ENCODE measurements at places on chromosomes 13 and 19.

DNA sequence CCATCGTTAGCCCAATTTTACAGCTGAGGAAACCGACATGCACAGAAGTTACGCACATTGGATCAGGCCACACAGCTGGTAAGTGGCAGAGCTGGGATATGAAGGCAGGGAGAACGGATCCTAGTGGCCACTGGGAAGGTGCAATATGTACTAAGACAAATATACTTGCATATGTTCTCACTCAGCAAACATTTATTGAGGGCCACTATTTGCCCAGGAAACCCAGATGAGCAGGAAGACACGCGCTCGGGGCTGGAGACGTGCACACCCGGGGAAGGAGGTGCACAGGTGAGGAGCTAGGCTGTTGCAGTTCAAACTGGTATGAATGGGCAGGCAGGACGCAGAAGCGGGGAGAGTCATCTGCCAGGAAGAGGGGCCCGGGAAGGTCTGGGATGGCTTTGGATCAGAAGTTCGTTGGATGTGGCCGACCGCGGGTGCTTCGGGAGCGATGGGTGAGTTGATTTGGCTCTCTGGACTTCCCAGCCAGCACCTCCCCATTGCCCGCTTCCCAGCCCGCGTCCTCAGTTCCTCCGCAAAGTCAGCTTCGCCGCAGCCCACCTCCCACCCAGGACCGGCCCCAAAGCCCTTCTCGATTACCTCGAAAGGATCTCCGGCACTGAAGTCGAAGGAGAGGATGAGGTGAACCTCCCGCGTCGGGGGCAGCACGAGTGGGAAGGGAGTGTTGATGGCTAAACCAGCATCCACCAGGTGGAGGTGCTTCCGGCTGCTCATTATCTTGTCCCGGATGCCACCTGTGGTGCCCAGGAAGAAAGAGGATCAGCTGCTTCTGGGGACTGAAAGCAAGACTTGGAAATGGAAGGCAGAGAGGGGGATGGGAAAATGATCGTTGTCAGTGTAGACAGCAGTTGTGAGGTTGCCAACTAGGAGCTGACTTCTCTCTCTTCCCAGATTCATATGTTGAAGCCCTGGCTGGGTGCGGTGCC, 17.8 kb upstream of the CABP5 start:
- DNase-seq, result no peak

DNA sequence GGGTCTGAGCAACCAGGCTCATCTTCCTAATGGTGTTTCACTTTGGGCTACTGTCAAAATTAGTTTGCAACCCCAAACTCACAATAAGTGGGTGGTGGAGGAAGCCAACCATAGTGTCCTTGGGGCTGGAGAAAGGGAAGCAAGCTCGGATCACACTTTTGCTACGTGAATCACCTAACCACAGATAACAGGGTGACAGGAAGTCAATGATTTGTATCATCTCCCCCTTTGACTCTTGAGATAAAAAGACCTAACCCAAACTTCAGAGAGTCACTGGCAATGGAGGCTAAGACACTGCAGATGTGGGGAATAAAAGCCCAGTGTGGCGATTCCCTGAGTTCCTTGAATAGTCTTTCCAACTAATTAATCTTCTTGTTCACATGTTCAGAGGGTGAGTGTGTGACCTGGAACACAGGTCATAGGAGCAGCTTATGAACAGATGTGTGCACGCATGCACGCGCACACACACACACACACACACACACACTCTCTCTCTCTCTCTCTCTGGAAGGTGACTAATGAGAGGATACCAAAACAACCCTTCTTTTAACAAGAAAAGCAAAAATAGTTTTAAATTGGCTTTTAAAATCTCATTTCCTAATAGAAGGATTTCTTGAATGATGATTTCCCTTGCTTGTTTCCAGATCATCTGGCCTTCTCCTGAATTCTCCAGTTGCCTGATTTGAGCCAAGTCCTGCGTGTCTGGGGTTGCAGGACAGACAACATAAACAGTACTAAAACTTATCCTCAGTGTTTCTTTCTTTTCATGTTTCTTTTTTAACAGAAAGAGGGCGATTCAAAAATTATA, 21.2 kb upstream of the DOCK9 start:
- DNase-seq, result peak; percentile 15

GRCh38 chr13:33250609-33251008, 34.9 kb downstream of the STARD13 start:
- no peak for DNase-seq

DNA sequence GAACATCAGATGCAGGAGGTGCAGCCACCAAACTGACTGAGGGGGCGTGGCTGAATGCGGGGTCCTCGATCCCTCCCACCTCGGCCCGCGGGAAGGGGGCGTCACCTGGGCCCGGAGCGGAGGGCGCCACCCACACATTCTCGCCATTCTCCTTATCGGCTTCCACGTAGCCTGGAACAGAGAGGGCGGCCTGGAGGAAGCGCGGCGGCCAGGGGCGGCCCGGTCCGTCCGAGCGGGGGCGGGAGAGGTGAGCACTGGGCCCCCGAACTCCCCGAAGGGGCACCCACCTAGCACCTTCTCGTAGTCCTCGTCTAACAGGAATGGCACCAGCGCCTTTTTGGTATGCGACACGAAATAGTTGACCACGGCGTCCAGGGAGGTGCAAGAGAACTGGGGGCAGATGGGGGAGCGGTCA, 11.8 kb downstream of the STAP2 start:
- no peak for DNase-seq

- DNase-seq, result no peak
Observed at GRCh38 chr19:35408284-35409171, 37.7 kb downstream of the GPR42 start.

DNA sequence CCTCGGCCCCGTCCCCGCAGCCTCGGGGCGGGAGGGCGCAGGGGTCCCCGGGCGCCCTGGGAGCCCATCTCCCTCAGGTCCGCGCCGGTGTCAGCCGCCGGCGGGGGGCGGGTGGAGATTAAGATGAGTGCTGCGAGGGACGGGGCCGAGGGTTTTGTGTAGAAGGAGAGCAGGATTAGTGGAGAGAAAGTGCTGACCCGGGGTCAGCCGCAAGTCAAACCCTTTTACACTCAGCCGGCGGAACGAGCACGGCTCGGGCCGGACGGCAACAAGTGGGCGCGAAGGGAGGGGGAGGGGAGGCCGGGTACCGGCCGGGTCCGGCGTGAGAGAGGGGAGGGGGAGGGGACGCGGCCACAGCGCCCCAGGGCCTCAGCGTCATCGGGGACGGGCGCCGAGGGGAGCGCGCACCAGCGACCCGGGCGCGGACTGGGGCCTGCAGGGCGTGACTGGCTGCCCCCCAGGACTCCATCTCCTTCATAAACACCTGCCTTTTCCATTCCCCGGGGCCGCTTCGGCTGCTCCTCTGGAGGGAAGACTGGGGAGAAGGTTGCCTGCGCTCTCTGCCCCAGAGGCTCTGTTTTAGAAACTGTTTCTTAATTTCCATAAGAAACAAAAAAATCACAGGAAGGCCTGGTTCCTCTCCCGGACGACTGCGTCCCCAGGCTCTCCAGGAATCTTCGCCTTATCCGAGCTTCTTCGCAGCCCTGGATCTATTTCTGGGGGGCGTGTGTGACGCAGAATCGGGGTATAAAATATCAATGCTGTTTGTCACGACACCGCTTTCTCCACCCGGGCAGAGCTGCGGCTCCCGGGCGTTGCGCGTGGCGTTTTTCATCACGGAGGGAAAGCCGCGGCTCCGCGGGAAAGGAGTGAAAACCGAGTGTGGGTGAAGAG, 6.5 kb downstream of the SOX1 start:
- no peak for DNase-seq

- DNase-seq, result no peak
Observed at GRCh38 chr13:42707048-42707447, 74.3 kb upstream of the FAM216B start.

DNA sequence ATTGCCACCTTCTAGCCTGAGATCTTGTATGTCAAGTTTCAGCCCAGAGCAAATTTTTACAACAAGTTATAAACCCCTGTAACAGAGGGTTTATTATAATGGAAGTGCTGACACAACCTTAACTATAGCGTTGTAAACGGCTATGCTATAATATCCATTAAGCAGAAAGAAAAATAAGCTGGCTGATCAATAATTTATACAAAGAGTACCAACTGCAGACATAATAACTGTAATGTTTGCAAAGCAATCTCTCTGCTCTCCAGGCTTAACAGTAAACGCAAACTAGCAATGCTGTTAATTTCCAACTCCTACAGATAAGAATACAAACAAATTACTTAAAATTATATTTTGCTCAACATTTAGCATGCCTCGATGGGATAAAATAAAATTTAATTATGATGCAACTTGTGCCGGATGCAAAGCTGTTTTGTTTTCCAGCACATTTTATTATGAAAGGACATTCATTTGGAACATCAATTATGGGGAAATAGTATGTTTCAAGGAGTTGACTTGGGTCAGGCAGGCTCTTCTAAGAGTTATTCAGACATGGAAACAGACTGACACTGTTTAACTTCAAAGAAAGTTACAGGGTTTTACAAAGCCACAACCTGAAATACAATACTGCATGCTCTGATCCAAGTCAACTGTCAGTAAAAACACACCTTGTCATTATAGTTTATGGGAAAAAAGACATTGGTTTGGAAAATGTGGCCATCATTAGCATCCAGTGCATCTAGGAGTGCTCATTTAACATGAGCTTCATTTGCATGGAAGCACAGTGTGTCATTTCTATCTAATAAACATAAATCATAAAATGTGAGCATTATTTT, 6.6 kb upstream of the DACH1 start:
- no peak for DNase-seq

DNA sequence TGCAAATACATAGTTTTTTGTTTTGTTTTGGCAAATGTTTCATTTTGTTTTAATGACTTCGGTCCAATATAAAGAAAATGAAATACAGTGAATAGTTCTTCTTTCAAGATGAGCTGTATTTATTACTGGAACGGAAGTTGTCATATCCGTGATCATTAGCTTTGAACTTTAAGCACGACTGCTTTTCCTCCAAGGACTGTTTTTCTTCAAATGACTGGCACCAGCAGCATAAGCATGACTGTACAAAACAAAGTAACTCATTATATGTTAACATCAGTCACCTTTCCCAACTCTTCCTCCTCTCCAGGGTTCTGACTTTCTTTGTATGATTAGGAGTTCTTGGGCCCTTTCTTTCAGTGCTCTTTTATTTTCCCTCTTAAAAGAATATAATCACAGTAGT, 20.5 kb downstream of the EDNRB start:
- DNase-seq, result no peak

GRCh38 chr19:41426952-41427646, at the start of gene B3GNT8:
Gene B3GNT8, minus strand, starts transcription at chr19:41427374. Its CDS starts 596 bp downstream, at chr19:41426778.
- DNase-seq, result no peak

DNA sequence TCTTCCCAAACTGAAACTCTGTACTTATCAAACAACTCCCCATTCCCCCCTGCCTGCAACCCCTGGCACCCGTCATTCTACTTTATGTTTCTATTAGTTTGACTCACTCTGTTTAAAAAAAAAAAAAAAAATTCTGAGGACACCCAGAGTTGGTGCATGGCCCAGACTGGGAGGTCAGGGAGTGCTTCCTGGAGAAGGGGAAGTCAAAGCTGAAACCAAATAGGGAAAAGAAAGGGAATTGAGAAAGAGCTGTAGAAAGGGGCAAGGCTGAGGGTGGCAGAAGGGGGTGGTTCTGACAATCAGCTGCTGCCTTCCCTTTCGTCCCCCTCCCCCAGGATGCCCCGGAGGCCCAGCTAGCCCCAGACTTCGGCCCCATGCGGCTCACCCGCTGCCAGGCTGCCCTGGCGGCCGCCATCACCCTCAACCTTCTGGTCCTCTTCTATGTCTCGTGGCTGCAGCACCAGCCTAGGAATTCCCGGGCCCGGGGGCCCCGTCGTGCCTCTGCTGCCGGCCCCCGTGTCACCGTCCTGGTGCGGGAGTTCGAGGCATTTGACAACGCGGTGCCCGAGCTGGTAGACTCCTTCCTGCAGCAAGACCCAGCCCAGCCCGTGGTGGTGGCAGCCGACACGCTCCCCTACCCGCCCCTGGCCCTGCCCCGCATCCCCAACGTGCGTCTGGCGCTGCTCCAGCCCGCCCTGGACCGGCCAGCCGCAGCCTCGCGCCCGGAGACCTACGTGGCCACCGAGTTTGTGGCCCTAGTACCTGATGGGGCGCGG, 9.0 kb upstream of the STRN4 start:
- DNase-seq, result no peak

DNA sequence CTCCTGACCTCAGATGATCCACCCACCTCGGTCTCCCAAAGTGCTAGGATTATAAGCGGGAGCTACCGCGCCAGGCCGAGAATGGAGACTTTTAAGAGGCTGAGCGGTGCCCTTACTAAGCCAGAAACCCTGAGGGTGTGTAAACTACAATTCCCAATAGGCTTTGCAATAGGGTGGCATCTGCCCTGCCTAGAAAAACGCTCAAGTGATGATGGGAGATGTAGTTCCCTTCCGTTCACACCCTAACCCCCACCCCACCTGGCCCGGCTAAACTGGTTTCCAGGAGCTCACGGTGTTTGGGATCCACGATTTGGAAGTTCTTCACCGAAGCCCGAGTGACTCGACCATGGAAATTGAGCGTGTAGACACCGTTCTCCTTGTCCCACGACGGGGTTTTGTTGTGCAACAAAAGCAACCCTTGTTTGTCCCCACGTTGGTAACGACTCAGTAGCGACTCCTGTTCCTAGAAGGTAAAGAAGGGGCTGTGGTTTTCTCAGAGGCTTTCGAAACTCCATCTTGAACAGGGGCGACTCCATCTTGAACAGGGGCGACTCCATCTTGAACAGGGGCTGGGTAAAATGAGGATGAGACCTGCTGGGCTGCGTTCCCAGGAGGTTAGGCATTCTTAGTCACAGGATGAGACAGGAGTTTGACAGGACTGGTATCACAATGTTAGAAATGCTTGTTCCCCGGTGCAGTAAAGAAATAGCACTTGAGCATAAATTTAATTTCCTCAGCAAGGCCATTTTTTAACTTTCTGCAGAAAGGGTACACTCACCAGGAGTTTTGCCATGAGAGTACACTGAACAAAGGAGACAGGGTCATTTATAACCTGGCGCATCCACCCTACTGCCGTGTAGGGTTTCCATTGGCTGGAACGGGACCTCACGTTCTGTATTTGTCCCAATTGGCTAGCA, 9.8 kb downstream of the PPP1R15A start:
- DNase-seq, result no peak

GRCh38 chr13:49502954-49503353, 7.2 kb downstream of the PHF11 start:
- DNase-seq, result no peak

DNA sequence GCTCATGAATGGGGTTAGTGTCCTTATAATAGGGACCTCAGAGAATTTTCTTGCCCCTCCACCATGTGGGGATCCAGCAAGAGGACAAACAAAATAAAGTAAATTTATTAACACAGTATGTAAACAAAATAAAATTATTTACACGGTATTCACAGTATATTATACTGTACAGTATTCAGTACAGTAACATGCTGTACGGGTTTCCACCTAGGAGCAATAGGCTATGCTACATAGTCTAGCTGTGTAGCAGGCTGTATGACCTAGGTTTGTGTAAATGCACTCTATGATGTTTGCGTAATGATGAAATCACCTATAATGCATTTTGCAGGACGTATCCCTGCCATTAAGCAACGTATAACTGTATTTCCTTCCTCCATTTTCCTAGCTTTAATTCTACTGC, 11.8 kb upstream of the DIAPH3 start:
- DNase-seq, result no peak
